ENCODE measurements at places on chromosomes 2 and 18. TPM values are rescaled to one million over a fixed set of nuclear protein-coding genes. Genes with fewer than 3 reads are reported as not detected.

MALL gene
- 5.0 TPM for total RNA-seq

DNA sequence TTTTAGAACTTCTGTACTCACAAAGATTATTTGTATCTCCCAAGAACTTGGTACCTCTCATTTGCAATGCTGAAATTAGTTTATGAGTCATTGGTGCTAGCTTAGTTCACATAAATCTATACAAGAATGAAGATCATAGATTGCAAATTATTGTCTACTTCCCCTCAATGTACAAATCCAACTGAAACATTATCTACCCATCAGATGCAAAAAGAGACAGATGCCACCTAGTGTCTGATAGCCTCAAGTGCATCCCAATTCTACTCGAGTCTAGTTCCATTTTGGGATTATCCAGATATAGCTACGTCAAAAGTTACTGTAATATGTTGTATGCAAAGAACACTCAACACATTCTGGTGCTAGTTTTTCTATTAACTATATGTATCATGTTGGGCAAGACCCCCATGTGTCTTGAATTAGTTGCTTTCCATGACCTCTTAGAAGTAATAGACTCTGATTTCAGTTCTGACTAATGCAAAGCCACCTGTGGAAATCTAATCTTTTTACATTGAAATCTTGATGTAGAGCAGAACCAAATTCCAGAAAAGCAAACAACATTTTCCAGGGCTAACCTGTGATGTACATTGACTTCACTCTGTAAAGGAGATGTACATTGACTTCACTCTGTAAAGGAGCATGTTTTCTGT lies 210.0 kb downstream of the RBM43 start:
- H3K27ac ChIP-seq: no peak overlapping the region
- no peak for DNase-seq
- no peaks in the 10 kb centered on the region for H3K27me3 ChIP-seq
- H3K4me1 ChIP-seq: peaks cover 14% of the 10 kb centered on the region
- H3K4me3 ChIP-seq: no peak overlapping the region

GRCh38 chr18:55249550-55249949 lies 290.3 kb upstream of the CCDC68 start:
- DNase-seq: no peak
- peaks cover 24% of the 10 kb centered on the region for H3K36me3 ChIP-seq
- H3K27ac ChIP-seq: no peak overlapping the region
- H3K4me1 ChIP-seq: peaks cover 35% of the 10 kb centered on the region
- no peak overlapping the region for H3K4me3 ChIP-seq
- no peaks in the 10 kb centered on the region for H3K27me3 ChIP-seq

GRCh38 chr18:49274188-49274714 lies 186.2 kb downstream of the DYM start:
- H3K36me3 ChIP-seq: peaks cover 13% of the 10 kb centered on the region
- no peaks in the 10 kb centered on the region for H3K4me1 ChIP-seq
- H3K4me3 ChIP-seq: no peak overlapping the region
- no peak overlapping the region for H3K27ac ChIP-seq

DNA sequence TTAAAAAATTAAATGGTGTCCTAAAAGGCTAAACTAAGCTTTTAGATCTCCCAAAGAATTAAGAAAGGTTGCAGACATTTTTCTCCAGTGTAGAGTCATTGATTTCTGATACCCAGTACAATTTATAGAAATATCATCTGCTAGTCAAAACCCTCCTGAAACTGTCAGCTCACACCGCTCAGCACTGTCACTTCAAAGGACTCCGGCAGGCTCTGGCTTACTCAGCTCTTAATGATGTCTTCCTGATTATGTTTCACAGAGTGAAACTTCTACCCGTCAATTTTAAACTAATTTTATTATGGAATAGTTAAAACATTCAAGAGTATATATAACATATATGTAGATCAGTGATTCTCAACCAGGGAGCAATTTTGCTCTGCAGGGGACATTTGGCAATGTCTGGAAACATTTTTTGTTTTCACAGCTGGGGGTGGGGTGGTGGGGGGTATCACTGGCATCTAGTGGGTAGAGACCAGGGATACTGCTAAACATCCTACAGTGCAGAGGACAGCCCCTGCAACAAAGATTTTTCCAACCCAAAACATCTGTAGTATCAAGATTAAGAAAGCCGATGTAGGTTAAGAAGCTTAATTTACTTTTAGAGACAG lies 31.6 kb downstream of the CDK15 start:
- H3K36me3 ChIP-seq: no peaks in the 10 kb centered on the region
- no peak overlapping the region for H3K4me3 ChIP-seq
- H3K4me1 ChIP-seq: no peaks in the 10 kb centered on the region
- no peaks in the 10 kb centered on the region for H3K27me3 ChIP-seq
- H3K27ac ChIP-seq: no peak overlapping the region

- no peak overlapping the region for H3K4me3 ChIP-seq
- H3K4me1 ChIP-seq: peaks cover 46% of the 10 kb centered on the region
- no peak overlapping the region for H3K27ac ChIP-seq
- no peak for DNase-seq
These were observed 84.7 kb upstream of the STON1 start for GRCh38 chr2:48445091-48445725.

- no peaks in the 10 kb centered on the region for H3K4me1 ChIP-seq
- no peak overlapping the region for H3K4me3 ChIP-seq
- H3K36me3 ChIP-seq: no peaks in the 10 kb centered on the region
- H3K27ac ChIP-seq: no peak overlapping the region
These were observed 130.5 kb upstream of the NOSTRIN start for GRCh38 chr2:168671932-168672331.

Data from esophagus muscularis mucosa (tissue), 4 donors.